ENCODE measurements at places on chromosomes 6 and 20. TPM values are rescaled to one million over a fixed set of nuclear protein-coding genes. Genes with fewer than 3 reads are reported as not detected.

DNA sequence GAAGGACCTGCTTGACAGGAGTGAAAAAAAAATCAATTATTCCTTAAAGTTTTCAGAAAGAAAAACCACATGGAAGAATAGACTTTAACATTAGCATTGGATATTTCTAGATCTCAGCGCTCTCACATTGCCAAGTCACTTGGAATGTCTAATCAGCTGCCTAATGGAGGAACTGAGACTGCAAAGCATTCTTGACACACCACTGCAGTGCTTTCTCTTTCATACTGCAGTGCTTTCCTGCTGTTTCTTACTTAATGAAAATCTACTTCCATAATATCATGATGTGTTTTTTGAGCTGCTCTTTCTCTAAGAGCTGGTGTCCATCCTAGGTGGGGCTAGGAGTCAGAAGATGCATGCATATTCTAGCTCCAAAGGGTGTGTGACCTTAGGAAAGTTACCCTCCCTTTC is 20.4 kb upstream of the MCM3 start:
- no peak for DNase-seq

The TFAP2C gene
- total RNA-seq, result not detected

DNA sequence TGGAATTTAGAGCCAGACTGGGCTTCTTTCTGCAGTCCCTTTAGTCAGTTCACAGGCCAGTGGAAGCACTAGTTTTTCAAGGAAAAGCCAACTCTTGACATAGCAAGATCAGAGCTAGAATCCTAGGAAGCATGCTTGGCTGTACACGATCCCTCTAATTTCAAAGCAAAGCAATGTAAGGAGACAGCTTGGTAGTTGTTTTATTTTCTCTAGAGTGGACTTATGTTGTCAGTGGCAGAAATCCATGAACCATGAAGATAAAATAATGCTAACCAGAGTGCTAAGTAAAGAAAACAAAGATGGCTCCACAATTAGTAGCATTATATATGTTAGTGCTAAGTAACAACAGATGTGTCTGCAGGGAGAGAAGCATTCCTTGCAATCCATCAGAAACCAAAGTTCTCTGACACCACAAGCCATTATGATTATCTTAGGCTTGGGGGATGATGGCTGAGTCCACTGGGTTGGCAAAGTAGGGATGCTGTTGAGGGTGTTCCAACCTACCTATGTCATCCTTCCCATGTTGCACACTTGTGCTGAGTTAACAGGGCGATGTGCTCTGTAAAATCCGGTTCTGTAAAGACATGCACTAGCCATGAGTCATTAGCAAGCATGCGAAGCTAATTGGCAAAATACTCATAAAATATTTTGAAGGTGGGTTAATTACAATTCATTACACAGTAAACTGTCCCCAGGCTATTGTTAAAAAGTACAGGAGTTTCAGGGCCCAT is 115.2 kb downstream of the BMP2 start:
- DNase-seq, result no peak

The TRIM10 gene
- total RNA-seq, result not detected

The SAPCD1 gene
- total RNA-seq, result 2.0 TPM

DNA sequence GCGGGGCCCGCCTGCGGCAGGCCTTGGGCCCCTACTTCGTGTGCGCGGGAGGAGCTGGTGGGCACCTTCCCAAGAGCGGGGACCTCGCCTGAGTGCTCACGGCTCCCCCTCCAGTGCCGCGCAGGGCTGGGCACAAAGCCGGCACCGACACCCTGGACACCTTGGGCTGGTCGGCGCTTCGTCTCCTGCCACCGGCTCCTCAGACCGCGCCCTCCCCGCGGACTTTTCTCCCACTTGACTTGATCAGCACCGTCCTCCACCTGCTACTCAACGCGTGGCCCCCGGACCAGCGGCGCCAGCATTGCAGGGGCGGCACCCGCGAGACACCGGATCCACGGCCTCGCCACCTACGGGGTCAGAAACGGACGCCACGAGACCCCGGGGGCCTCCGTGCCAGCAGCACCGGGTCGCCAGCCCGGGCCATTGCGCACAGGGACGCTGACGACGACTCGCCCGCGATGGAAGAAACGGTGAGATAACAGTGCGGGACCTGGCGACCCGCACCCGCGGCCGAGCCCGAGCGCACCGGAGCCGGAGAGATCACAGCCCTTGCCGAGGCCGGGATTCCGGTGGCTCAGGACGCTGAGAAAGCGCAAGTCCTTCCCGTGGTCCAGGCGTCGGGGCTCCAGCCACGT is 154.2 kb downstream of the DLL1 start:
- no peak for DNase-seq

DNA sequence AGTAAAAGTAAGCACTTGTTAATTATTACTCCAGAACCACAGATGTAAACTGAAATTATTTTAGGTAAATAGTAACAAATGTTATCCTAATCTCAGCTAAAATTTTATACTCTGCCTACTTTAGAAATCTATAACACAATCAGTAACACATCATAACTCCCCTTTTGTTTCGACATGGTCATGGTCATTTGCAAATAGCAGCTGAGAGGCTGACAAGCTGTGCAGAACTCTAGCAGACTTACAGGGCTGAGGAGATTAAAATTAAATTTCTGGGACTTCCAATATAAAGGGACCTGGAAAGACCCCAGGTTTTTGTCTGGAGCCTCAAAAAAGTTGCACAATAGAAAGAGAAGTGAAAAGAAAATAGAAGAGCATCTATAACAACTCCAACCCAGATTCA is 88.8 kb downstream of the PRL start:
- no peak for DNase-seq

The SPO11 gene
- not detected for total RNA-seq

The DNMT3B gene
- total RNA-seq, result 1.4 TPM

- DNase-seq, result no peak
These were observed 133.0 kb downstream of the GMPR start for GRCh38 chr6:16371401-16371800.

The TCP1 gene
- total RNA-seq, result 296 TPM

The PTCHD4 gene
- 13.3 TPM for total RNA-seq

DNA sequence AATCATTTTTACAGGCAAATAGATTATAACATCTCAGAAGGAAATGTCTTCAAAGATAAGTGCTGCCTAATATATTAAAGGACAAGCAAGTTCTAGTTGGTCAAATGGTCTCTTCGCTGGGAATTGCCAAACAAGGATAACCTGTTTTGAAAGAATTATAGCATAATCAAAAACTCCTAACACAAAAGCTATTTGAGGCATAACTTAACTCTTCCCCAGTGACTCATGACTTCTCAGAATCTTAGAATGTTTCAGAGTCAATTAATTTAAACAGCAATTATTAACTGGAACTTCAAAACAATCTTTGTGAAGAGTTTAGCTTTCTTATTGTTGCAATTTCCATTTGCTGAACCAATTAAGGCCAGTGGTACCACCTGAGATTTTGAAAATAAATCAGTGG is 126.6 kb downstream of the MTFR2 start:
- no peak for DNase-seq

- no peak for DNase-seq
These were observed 55.7 kb downstream of the PTPN1 start for GRCh38 chr20:50565871-50566270.

- peak; percentile 45 for DNase-seq
These were observed 155.3 kb downstream of the DHX35 start for GRCh38 chr20:39117491-39117890.

The ZC2HC1B gene
- not detected for total RNA-seq

The JAG1 gene
- 113 TPM for total RNA-seq

DNA sequence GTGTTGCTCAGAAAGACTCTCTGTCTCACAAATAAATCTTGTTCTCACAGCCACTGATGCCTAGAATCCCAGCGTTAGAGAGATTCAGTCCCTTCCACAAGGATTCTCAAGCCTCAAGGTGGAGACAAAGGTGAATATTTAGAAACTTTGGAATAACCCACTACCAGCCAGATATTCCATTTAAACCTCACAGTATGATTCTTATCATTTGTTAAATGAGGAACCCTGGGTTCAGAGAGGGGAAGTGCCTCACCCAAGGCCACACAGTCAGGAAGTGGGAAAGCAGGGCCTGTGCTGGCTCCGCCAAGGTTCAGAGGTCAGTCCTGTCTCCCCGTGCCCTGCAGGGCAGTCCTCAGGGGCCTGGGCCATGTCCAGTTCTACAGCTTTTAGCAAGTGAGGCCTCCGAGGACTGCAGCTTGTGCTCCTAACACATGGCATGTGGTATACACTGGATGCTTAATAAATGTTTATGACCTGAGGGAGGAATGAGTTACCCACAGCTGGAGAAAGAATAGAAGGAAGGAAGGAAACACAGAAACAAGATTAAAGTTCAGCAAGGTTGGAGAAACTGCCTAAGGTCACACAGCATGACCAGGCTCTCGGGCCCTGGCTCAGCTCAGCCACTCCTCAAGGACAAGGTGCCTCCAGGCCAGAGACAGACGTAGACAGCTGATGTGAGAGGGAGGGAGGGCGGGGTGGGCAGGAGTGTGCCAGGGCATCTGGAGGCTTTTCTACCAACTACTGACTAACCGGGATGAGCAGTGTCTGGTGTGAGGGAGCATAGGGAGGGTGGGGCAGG is 3.9 kb upstream of the TGM2 start:
- DNase-seq, result no peak

- no peak for DNase-seq
These were observed 12.7 kb upstream of the LRRN4 start for GRCh38 chr20:6066582-6066981.

DNA sequence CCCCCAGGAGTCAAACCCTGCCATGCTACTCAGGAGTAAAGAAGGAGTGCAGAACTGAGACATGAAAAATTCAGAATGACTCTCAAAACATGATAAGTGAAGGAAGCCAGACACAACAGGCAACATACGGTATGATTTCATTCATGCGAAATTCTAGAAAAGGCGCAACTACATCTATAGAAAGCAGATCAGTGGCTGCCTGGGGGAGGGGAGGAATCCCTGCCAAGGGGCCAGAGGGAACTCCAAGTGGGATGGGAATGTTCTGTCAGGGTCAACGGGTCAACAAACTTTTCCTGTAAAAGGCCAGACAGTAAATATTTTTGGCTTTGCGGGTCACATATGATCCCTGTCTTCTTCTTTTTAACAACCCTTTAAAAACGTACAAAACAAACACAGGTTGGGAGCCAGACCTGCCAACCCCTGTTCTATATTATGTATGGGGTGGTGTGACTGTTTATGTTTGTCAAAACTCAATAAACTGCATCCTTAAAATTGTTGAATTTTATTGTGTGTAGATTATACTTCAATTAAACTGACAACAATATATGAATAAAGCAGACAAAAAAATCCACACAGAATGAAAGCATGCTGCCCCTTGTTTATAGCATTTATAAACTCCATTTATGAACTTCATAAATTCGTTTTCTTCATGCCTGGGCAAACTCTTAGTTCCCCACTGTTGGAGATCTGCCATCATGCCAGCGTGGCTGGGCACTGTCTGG is 56.6 kb upstream of the TRAF3IP2 start:
- no peak for DNase-seq

DNA sequence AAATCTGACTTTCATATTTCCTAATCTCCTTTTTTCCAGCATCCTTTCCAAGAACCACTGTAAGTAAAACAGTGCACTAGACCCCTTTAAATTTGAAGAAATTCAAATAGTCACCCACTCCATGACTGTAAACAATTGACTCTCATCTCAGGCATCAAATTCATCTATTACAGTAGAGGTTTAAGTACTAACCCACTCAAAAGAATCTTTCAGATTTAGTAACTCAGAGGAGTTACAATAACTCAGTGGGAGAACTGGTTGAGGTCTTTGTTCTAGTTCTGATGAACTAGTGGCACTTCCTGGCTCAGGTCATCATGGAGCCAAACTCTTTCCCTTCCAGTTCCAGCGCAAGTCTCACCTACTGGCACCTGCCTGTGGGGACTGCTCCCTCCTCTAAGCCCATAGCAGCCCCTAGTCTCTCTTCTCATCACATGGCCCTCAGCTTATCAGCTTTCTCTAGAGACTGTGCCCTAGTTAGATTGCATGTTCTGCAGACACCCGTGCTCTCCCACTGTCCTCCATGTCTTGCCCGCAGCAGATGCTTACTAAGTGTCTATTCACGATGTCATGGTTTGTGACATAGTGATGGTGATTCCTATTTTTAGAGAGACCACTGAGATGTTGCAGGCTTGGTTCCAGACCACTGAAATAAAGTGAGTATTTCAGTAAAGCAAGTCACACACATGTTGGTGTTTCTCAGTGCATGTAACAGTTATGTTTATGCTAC is 196.2 kb downstream of the TBC1D7 start:
- DNase-seq, result no peak

The SASH1 gene
- total RNA-seq, result 49.3 TPM

- no peak for DNase-seq
These were observed 110.0 kb upstream of the RIN2 start for GRCh38 chr20:19648024-19648423.
